ENCODE measurements at places on chromosomes 12 and 14.

GRCh38 chr14:27338012-27338411 lies 740.2 kb upstream of the NOVA1 start:
- no peak for DNase-seq

- no peak for DNase-seq
These were observed 115.5 kb downstream of the CCDC59 start for GRCh38 chr12:82242729-82243128.

DNA sequence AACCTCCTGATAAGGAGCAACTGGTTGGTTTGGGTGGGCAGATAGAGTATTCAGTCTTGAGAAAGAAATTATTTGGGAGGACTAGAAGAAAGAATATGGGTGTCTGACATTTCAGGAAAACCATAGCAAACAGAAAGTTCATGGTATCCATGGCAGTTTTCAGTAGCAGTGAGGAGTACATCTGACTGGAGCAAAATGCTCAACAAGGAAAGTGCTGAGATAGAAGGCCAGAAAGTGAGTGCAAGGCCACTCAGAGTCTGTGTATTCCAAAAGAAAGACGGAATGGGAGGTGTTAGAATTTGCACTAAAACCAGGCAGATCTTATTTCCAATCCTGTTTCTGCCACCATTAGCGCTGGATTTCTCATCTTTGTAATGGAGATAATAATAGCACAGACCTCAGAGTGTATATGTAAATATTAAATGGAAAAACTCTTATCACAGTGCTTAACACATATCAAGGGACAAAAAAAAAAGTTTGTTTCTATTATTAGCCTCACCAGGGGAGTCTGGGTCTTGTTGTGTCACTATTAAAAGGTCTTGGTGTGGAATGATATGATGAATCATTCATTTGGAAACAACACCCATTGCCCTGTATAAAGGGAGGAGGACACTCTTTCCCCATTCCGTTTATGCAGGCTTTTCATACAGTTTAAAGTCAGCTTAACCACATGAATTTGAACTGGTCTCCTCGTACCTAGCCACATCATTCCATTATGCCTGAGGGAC lies 349.8 kb downstream of the IPO8 start:
- DNase-seq = no peak

GRCh38 chr12:10543499-10543898 lies 37.8 kb downstream of the EIF2S3B start:
- DNase-seq = no peak

- no peak for DNase-seq
These were observed 329.8 kb downstream of the PAWR start for GRCh38 chr12:79360936-79361335.

Data from NCI-H524 (cell line).